ENCODE measurements at places on chromosomes 6 and 20.
A peak's percentile ranks its signal among the peaks of the same experiment; 100 is the strongest.

GRCh38 chr6:142313284-142313683, 11.5 kb downstream of the ADGRG6 start:
- no peak for DNase-seq

- DNase-seq = no peak
Measured at GRCh38 chr20:52683761-52684160, 288.4 kb upstream of the TSHZ2 start.

GRCh38 chr20:43909720-43910119, 4.9 kb upstream of the TOX2 start:
- no peak for DNase-seq

DNA sequence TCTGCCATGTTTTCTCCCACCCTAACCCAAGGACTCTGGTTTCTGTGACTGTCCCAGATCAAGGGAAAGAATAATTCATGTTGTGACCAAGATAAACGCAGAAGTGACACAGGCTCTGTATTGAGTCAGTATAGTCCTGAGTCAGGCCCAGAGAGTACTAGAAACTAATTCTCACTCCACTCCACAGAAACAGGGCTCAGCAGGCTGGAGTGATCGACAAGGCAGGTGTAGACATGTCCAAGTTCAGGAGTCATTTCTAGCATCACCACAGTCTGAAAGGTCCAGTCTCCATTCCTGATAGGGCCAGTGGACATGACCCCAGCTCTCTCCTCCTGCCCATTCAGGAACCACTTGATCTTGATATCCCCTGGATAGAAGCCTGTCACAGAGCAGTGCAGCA, 2.7 kb downstream of the HLA-DOB start:
- DNase-seq = no peak

DNA sequence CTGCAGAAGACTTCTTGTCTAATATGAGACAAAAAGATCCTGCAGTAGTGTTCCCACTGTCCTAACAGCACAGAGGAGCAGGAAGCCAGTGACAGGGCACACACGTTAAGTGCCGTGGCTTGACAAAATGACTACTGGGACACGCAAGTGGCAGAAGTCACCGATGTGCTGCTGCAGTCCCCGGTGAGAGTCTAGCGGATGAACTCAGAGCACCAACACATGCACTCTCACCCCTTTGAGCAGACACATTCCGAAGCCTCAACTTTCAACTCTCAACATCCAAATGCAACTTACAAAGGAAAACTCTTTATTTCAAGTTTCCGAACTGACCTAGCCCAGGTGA, 898 bp downstream of the LAMA4 start:
- peak; percentile 24 for DNase-seq

GRCh38 chr6:127824061-127824460, 76.8 kb downstream of the THEMIS start:
- DNase-seq = no peak

- DNase-seq = no peak
Measured at GRCh38 chr20:61789329-61789728, 276.4 kb downstream of the TAF4 start.

DNA sequence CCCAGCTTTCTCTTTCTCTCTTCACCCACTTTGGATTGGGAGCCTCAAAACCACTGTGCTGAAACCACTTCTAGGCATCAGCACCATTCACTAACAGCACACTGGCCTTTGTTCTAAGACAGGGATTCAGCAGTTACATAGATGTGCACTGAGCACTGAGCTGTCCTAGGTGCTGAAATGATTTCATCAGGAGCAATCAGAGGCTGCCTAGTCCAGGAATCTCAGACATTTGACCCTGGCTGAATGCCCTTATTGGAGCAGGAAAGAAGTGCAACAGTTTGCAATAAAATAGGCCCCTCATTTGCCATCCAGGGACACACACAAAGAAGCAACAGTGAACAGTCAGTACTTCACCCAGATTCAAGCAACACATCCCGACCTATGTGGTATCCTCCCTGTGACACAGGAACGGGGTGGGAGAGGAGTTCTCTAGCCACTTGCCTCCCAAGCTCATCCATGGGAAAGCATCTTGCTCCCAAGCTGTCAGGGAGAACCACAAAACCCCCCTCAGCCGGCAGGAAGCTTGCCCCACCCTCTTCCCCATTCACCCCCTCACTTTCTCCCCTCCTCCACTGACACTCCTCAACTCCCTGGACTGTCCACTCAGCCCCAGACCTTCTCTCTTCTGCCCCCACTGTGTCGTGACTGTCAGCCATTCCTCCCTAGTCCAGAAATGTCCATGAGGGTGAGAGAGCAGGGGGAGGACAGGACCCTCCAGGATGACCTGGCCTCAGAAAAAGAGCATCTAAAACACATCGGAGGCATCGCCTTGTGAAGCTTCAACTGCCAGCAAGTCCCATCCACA, 304.4 kb downstream of the PREX1 start:
- no peak for DNase-seq

DNA sequence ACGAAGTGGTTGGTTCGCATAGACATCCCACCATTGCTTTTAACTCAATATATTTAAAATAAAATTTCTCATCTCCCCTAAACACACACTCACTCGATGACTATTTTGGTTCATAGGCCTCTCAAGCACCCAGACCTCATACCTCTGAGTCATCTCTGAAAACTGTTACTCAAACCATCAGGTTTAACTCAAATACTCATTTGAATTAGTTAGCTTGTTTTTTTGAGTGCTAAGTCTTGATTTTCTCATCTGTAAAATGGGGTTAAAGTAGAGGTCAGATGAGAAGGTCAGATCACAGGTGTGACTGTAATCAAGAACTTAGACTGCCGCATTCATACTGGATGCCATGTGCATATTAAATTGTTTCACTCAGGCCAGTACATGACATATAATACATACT, 243.9 kb upstream of the TENT5A start:
- DNase-seq = no peak

DNA sequence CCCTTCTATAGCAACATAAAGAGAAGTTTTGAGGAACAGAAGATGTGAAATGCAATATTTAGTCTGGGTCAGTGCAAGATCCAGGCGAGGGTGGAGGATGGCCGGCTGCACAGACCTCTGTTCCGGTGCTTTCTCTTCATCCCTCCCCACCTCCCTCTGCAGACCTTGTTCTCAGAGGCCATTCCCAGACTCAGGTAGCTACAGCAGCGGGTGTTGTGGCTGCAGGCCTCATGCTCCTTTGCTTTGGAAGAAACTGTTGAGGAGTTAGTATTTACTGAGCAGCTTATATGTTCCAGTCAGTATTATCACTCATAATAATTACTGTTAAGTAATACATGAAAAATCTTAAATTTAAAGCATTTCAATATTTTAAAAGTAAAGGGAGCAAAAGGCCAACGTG, 1.7 kb downstream of the BTN3A3 start:
- peak; percentile 33 for DNase-seq

GRCh38 chr6:16265351-16266341, 27.3 kb downstream of the GMPR start:
- DNase-seq = no peak

Measured in stimulated activated CD8-positive, alpha-beta memory T cell treated with anti-CD3 and anti-CD28 coated beads, Interleukin-4, amount 100 ng/mL, for 48 hours (primary cell).